Muscle of arm (tissue), 14 donors: ENCODE measurements at places on chromosomes 1 and 21.

GRCh38 chr21:30605968-30606367 lies 5.1 kb downstream of the KRTAP22-1 start:
- no peak for DNase-seq

DNA sequence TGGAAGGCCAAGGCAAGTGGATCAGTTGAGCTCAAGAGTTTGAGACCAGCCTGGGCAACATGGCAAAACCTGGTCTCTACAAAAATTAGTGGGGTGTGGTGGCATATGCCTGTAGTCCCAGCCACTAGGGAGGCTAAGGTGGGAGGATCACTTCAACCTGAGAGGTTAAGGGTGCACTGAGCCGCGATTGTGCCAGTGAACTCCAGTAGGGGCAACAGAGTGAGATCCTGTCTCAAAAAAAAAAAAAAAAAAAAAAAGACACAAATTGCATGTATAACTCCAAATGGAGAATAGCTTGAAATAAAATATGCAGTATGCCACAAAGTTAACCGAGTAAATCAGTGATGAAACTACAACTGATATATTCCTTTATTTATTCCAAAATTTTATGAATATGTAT lies 51.6 kb downstream of the LRRC40 start:
- DNase-seq, result no peak

- DNase-seq, result no peak
Measured at GRCh38 chr21:40465382-40465781, 381.6 kb downstream of the DSCAM start.

DNA sequence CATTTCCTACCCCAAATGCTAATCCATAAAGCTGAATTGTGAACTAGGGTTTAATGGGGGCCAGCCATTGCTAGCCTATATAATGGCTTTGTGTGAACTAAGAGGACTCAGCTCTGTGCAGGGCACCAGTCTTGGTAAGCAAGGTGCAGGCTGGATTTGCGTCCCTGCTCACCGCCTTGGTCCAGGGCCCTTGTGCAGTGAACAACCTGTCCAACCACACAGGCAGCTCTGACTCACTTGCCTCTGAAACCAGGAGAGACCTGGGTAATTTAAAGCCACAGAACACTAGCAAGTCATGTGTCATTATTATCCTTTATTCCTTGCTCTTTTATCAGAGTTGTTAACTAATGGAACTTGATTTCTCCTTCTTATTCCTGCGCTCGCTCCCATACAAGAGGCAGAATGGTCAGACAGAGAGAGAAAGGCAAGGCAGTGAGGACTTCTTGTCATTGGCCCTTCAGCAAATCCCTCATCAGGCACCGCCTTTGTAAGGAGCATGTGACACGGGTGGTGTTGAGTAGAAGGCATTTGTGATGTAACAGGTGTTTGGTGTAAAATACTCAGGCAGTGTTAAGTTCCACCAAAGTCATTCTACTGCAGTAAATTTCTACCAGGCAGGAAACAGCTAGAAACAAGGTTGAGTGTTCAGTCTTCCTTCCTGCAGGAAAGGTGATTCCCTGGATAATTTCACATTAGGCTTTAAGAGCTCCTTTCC lies 67.3 kb upstream of the OLIG2 start:
- no peak for DNase-seq

GRCh38 chr1:119015547-119015946 lies 27.4 kb upstream of the TBX15 start:
- no peak for DNase-seq

DNA sequence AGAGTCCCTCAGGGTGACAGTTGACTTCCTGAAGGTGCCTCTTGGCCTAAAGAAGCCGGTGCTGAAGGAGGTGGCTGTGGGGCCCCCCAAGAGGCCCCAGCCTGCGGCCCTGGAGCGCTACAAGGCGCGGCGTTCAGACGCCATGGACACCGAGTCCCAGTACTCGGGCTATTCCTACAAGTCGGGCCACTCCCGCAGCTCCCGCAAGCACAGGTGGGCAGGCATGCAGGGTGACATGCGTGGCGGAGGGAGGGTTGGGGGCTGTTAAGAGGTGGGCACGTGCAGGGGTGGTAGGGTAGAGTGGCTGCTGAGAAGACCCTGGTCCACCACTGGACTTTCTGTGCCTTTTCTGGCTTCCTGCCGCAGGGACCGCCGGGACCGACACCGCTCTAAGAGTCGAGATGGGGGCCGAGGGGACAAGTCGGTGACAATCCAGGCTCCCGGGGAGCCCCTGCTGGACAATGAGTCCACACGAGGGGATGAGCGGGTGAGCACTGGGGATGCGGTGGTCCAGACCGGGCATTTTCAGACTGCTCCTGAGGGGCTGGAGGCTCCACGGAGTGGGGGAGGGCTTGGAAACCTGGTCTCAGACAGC lies 15.4 kb downstream of the VANGL2 start:
- DNase-seq, result no peak

DNA sequence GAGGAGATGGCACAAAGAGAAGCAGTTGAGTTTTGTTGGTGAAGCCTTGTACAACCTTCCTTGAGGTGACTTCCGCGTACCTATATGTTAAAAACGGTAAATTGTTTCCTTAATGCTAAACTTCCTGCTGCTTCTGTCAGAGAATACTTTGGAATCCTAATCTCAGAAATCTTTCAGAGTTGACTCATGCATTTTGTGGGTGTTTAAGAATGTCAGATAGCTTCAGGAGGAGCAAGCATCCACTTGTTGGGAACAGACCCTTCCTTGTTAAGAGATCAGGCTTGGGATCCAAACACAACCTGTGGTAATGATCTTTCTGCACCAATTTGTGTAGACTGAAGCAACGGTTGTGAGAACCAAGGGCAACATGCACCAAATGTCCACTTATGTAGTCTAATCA lies 29.5 kb downstream of the AK4 start:
- no peak for DNase-seq

GRCh38 chr1:52192436-52192835 lies 50.5 kb downstream of the ZFYVE9 start:
- no peak for DNase-seq

DNA sequence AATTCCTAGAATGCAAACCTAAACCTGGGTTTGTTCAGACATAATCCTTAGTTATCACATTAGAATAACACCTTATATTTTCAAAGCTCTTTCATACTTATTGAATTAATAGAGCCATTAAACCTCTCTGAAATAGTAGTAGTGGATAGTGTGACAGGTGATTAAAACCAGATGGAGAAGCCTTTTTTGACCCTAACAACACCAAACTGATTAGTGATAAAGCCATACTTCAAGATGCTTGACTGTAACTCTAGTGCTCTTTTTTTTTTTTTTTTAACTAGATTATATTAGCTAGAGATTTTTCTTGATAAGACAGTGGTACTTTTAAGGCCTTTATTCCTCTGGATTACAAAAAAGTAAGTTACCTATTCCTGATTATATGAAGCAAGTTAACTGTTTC lies 190.1 kb downstream of the ST6GALNAC3 start:
- no peak for DNase-seq

DNA sequence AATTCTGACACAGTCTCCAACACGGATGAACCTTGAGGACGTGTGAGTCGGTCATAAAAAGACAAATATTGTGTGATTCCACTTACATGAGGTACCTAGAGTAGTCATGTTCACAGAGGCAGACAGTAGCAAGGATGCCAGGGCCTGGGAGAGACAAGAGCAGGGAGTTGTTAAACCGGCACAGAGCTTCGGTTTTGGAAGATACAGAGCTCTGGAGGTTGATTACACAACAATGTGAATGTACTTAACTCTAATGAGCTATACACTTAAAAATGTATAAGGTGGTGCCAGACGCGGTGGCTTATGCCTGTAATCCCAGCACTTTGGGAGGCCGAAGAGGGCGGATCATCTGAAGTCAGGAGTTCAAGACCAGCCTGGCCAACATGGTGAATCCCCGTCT lies 37.8 kb upstream of the NEK2 start:
- no peak for DNase-seq

- no peak for DNase-seq
Measured at GRCh38 chr21:39630827-39631226, 18.1 kb downstream of the B3GALT5 start.

DNA sequence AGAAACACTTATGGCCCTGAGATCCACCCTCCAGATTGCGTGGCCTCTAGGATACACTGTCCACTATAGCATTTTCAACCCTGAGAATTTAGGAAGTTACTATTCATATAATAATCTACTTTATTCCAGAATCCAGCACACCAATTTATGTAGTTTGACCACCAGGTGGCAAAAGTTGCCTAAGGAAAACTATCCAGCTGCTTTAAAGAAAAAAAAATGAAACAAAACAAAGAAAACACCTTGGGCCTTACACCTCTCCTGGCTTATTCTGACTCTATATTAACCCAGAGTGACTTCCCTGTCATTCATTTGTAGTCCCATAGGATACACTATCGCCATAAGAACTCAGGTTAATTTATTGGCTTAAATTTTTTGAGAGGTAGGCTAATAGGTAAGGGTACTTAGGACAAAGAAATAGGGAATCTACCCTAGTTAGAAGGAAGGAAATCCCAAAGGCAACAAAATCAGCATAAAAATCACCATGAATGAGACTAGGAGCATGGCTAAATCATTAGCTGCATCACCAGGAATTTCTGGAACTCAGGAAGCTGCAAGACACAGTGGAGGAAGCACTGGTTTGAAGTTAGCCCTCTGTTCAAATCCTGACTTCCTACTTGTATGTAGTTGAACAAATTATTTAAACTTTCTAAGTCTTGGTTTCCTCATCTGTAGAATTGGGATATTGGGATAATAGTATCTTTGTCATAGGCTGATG lies 107.5 kb downstream of the SPAG17 start:
- peak; percentile 68 for DNase-seq

GRCh38 chr1:51898090-51898734 lies 19.7 kb upstream of the NRDC start:
- no peak for DNase-seq

DNA sequence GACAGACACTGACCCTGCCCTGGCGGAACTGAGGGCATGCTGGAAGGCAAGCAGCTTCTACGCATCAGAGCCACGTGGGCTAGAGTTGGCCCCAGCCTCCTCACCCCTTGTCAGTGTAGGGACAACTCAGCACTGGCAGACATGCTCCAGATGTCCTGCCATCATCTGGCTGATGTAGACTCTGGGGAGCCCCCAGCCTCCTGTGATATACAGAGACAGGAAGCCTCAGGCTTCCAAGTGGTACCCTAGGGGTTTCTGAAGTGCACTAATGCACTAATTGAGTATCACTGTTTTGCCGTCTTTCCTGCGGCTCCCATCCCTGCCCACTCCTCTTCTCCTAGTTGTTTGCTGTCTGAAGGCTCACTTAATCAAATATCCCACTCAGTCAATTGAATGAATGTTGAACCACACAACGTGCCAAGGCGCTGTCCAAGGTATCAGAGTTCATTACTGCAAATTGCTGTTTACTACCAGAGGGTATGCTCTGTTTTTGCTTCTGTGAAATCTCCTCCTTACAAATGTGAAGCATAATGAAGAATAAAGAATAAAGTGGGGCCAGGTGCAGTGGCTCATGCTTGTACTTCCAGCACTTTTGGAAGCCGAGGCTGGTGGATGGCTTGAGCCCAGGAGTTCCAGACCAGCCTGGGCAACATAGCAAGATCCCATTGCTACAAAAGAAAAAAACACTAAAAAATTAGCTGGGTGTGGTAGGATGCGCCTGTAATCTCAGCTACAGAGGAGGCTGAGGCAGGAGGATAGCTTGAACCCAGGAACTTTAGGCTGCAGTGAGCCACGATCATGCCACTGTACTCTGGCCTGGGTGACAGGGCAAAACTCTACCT lies 76.4 kb upstream of the ZBTB18 start:
- DNase-seq, result peak; percentile 27

DNA sequence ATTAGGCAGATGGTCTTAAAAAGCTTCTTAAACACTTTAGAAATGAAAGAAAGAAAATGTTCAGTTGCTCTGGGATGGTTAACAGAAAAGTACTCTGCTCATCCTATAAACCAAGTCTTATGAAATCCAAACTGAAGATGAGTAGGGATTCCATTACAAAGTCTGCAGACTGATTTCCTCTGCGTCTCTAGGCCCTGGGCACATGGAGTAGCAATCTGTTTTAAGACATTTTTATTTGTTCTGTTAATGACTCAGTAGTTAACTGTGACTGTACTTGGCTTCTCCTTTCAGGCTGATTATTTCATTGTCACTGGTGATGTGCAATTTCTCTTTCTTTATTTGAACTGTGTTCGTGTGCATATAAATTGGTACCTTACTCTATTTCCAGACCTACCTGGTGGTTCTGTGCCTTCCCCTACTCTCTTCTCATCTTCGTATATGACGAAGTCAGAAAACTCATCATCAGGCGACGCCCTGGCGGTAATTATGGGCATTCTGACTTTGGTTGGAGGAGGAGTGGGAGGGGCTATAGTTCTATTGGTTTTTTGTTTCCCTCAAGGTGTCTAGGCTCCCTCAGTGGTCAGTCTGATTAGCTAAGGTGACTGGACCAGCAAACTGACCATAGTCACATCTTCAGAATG lies 30.6 kb downstream of the ATP1A1 start:
- DNase-seq, result no peak

DNA sequence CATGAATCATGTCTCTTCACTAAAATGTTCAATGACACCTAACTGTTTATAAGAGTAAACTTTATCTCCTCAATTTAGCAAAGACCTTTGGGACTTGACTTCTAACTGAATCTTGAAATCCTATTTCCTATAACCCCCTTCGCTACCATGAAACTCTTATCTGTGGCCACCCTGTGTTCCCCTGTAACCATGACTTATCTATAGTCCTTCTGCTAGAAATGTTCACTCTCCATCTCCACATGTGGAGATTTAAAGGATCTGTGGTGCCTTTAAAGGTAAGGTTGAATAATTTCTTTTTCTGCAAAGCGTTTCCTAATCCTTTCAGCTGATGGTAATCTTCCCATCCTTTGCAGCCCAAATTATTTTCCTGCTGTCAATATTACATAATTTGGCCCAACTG lies 436.3 kb upstream of the RUNX1 start:
- no peak for DNase-seq

- DNase-seq, result no peak
Measured at GRCh38 chr1:205199931-205200299, 11.6 kb downstream of the DSTYK start.

DNA sequence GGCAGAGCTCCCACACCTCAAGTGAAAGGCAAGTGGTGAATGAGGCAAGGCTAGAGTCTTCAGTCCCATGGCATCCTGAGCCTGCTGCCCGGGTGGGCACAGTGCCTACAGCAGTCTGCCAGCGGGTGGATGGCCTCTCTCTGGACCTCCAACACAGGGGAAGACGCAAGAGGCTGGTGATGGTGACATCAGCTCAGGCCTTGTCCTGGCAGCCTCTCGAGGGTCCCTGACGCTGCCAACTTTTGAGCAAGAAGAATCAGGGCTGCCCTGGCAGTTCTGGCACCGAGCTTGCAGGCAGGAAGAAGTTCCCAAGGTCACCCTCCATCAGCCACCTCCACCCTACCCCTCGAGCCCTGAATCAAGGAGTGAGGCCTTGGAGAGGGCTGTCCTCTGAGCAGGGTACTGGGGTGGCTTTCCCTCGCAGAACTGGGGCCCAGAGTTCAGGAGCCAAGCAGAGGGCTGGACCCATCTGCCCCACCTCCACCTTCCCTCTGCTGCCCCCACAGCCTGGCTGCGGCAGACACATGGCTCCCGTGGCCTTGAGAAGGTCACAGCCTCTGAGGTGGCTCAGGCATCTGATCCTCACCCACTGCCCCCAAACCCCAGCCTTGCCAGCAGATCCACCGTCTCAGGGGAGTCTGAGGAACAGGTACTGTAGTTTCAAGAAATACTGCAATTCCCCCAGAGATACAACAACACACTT lies 5.8 kb downstream of the RAP1GAP start:
- no peak for DNase-seq

GRCh38 chr1:113442131-113442530 lies 51.8 kb downstream of the MAGI3 start:
- DNase-seq, result peak; percentile 54
